B cell (primary cell): ENCODE measurements at places on chromosomes 4 and X. TPM values are rescaled to one million over a fixed set of nuclear protein-coding genes. Genes with fewer than 3 reads are reported as not detected.

Gene C4orf36
- total RNA-seq: 0.85 TPM in 1 of 2 replicates, not detected in the other

Gene MAML3
- total RNA-seq: 5.3 and 6.1 TPM in 2 replicates

DNA sequence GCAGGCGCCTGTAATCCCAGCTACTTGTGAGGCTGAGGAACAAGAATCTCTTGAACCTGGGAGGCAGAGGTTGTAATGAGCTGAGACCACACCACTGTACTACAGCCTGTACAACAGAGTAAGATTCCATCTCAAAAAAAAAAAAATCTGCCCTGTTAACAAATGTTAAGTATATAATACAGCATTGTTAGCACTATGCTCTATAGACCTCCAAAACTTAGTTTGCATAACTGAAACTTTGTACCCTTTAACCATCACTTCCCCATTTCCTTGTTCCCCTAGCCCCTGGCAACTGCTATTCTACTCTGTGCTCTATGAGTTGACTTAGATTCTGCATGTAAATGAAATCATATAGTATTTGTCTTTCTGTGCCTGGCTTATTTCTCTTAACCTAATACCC, 76.7 kb downstream of the TAB3 start:
- H3K36me3 ChIP-seq: no peaks in the 10 kb centered on the region
- H3K27ac ChIP-seq: no peak overlapping the region
- no peaks in the 10 kb centered on the region for H3K27me3 ChIP-seq
- peak; percentile 35 for DNase-seq
- H3K4me1 ChIP-seq: peaks cover 18% of the 10 kb centered on the region

GRCh38 chr4:104589264-104589868, 94.7 kb upstream of the CXXC4 start:
- H3K27ac ChIP-seq: no peak overlapping the region
- no peaks in the 10 kb centered on the region for H3K27me3 ChIP-seq
- H3K36me3 ChIP-seq: no peaks in the 10 kb centered on the region
